HuH-7.5 (cell line): ENCODE measurements at places on chromosomes 1 and 21.
A peak's percentile ranks its signal among the peaks of the same experiment; 100 is the strongest.

GRCh38 chr1:232553050-232553754 lies 76.7 kb downstream of the SIPA1L2 start:
- DNase-seq, result no peak

- DNase-seq, result no peak
Measured at GRCh38 chr21:46190491-46191131, 6.4 kb upstream of the SPATC1L start.

DNA sequence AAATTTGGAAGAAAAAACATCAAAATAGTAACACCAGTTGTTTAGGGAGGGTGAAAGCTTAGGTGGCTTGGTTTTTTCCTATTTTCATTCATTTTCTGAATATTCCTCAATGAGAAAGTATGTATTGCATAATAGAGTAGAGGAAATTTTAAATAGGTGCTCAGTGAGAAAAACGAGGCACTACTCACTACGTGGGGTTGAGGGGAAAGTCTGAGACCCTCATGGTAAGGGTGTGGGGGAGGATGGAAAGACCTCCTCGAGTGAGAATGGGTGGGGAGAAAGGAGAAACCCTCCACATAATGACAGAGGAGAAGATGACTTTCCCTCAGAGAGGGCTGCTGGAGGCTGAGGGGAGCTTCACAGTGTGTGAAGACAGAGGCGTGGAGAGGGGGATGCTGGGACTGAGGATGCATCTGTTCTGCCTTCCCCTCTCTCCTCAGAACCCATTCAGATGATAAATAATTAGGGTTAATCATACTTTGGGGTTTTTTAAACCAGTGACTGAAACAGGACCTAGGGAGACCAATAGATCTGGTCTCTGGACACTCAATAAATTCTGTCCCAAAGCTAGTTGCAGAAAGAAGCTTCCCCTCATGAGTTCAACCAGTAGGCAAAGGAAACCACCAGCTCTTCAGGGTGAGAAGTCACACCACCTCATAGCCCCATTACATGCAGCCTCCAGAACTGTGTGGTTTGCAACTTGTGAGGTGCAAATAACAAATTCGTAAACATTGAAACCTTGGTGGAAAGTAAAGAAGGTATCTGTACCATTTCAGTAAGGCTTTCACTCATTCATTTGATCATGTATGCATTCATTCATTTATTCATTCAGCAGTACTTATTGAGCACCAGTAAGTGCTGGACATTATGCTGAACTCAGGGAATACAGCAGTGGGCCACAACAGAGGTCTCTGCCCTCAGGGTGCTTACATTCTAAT lies 17.1 kb downstream of the SLAMF7 start:
- no peak for DNase-seq

DNA sequence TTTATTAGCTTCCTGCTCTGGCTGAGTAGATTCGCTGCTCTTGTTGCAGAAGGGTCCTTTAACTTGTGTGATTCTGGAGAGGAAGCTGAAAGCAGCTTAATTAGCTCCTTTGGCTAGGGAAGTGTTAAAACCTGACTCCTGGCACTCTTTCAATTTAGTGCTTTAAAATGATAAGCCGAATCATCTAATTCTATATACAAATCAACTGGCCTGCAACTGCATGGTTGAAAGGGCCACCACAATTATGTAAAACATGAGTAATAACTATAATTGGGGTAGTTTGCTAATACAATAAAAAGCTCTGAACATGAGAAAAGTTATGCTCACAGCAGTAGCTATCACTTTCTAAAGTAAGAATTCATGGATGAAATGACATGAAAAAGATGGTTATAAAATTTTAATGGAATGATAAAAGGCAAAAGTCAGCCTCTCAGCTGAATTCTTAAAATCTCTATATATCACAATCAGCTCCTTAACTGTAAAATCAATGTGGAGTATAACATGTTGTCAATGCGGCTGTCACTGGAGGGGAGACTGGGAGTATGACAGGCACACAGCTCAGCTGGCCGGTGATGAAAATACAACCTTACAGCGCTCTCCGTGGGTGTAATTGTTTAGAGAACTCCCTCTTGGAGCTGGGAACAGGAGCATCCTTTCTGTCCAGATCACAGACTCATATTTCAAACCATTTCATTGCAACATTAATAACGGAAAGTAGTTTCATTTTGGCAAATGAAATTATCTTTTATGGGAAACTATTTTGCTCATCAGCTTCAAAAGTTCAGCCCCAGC lies 324.4 kb downstream of the KCTD3 start:
- no peak for DNase-seq

GRCh38 chr1:53246261-53247134 lies 8.2 kb upstream of the MAGOH start:
- no peak for DNase-seq

GRCh38 chr1:63516629-63517028 lies 6.4 kb downstream of the ITGB3BP start:
- DNase-seq, result no peak

GRCh38 chr1:215971793-215972441 lies 404.8 kb downstream of the KCTD3 start:
- no peak for DNase-seq

DNA sequence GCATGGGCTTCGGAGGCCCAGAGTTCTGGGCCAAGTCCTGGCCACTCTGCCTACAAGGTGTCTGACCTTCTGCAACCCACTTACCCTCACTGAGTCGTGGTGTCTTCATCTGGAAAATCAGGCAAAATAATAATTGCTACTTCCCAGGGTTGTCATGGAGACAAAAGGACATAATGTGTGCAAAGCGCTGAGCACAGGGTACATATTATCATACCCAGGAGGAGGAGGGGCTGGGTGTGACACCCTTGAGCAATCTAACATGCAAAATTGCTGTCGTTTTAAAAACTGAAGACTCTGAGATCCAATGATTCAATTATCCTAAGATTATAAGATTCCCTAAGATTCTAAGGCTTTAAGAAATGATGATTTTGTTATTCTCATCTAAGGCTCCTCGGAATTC lies 459.5 kb downstream of the PTPRU start:
- DNase-seq, result no peak

- no peak for DNase-seq
Measured at GRCh38 chr1:7382971-7383370, 388.1 kb upstream of the VAMP3 start.

DNA sequence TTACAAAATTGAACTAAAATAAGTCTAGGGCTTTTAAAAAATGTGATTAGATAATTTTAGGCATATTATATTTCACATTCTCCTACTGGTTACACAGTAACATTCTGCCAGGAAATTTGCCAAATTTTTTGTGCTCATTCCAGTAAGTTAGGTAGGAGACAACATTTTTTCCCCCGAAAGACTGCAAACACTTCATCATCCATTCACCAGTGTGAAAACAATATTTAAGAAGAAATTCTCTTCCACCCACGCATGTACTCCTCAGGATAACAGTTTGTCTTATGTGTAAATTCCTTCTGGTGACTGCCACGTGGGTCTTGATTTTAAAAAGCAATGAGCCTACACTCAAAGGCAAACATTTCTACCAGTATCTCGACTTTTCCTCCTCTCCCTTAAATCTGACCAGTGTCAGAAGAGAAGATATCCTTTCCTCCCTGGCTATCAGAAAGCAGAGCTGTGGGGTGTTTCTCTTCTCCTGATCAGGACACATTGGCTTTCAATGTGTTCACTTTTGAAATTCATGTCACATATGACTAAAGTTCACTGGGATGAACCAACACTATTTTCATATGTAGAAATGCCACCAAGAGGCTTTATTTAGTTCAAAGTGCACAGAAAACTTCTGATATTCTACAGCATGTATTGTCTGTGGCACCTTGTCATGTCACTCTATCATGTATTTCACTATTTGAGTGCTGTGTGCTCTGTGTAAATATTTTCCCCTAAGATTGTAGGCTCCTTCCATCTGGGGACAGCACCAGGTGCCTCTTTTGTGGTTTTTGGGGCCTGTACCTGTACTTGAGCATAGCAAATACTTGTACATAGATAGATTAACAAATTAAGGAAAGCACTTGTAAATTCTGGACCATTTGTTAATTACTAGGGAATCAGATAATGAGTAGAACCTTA lies 38.6 kb downstream of the LHX9 start:
- no peak for DNase-seq

GRCh38 chr1:167532964-167533824 lies 14.9 kb upstream of the CD247 start:
- no peak for DNase-seq

GRCh38 chr1:60063561-60063960 lies 10.0 kb downstream of the C1orf87 start:
- no peak for DNase-seq

DNA sequence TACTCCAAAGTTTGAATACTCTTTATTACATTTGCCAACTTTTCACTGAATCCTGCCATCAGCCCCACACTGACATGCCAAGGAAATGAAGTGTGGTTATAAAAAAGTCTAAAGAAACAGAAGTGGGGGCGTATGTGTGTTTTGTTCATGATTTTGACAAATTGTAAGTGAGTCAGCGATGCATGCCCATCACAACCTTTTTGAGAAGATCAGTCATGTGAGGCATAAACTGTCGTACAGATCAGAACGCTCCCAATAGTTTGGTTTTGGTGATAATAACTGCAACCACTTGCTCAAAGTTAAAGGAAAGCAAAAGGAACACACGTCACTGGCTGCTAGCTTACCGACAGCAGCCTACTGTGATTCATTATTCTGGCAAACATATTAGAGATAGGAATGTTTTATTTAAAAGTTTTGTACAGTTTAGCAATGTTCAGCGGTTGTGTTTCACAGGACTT lies 95.6 kb downstream of the RGS2 start:
- DNase-seq, result no peak

- no peak for DNase-seq
Measured at GRCh38 chr1:68442822-68443556, 6.8 kb downstream of the RPE65 start.

GRCh38 chr1:159765806-159766205 lies 15.0 kb upstream of the DUSP23 start:
- DNase-seq, result no peak

- no peak for DNase-seq
Measured at GRCh38 chr21:34668803-34669148, at the start of gene CLIC6. Gene CLIC6 (plus strand): TSS chr21:34668994. CDS start chr21:34669389, 395 bp downstream.

DNA sequence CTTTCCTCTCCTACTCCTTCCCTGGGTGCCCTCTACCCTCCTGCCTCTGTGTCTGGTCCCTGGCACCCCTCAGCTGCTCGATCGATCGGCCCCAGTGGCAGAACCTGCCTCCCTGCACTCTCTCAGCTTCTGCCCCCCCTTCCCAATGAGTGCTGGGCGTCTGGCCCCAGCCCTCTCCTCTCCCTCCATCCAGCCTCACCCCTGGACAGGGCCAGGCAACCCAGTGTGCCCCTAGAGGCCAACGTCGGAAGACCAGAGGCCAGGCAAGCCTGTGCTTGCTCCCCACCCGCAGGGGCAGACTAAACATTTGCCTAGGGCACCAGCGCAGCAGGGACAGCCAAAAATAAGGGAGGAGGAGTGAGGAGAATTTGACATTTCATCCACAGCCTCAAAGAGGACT lies 43.5 kb downstream of the LGR6 start:
- DNase-seq, result peak; percentile 79

GRCh38 chr1:81113688-81114087 lies 687.0 kb upstream of the ADGRL2 start:
- no peak for DNase-seq

GRCh38 chr1:9537863-9538668 lies 1.2 kb upstream of the SLC25A33 start:
- DNase-seq, result no peak

GRCh38 chr1:23914921-23915320 lies 1.8 kb upstream of the CNR2 start:
- no peak for DNase-seq

- DNase-seq, result peak; percentile 95
Measured at GRCh38 chr1:54406339-54407153, at the start of gene SSBP3. Gene SSBP3 (minus strand): TSS chr1:54406394.

- DNase-seq, result no peak
Measured at GRCh38 chr1:42926235-42926878, 32.3 kb downstream of the SLC2A1 start.

GRCh38 chr1:179305450-179305849 lies 11.9 kb downstream of the SOAT1 start:
- DNase-seq, result no peak

GRCh38 chr1:22452481-22452957 lies 868 bp downstream of the ZBTB40 start:
- DNase-seq, result no peak

- DNase-seq, result no peak
Measured at GRCh38 chr1:33163621-33164519, 18.0 kb downstream of the TRIM62 start.

DNA sequence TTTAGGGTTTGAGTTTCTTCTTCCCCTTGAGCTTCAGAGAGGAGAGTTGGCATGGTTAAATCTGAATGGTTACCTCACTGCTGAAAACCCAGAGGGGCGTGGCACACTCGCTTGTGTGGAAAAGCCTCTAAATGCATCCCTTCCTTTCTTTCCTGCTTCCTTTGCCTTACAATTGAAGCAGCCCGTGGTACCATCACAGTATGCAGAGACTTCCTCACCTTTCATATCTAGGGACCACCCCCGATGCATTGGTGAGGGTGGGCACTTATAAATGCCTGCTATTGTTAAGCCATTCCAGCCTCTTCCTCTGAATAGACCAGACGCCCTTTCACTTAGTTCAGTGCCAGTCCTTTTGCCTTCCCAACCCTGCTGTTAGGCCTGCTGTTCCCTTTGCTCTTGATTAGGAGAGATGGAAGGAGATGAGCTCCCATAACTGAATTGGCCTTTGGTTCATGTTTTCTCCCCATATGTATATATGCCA lies 21.9 kb upstream of the LAX1 start:
- no peak for DNase-seq

DNA sequence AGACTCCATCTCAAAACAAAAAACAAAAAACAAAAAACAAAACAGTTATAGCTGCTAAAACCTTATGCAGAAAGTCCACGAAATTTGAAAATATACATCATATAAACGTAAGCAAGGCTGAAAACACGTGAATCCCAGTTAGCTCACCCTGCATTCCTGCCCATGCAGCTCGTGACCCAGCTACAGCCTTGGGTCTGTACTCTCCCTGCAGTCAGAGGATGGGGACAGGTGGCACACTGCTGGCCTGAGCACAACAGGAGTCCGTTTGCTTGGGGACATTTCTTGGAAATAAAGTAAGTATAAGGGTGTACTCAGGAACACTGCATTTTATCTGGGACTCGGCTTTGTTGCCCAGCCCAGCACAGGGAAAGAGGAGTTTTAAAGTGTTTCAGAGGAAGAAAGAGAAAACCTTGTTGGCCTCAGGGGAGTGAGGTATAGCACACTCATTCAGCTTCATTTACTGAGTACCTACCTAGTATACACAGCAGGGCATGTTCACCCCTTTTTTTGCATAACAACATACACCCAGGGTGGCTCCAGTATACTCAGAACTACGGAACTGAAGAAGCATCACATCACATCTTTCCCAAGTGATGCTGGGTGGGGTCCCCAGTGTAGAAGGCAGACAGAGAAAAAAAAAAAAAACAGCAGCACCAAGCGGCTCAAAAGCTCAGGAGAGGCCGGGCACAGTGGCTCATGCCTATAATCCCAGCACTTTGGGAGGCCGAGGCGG lies 44.1 kb downstream of the CAPZB start:
- no peak for DNase-seq

GRCh38 chr1:111406321-111406768 lies 21.2 kb downstream of the OVGP1 start:
- DNase-seq, result no peak

GRCh38 chr1:36122062-36123030 lies 2.7 kb downstream of the COL8A2 start:
- DNase-seq, result no peak
